ENCODE measurements at places on chromosomes 7 and 10. TPM values are rescaled to one million over a fixed set of nuclear protein-coding genes. Genes with fewer than 3 reads are reported as not detected.

HIBADH gene
- 63.1 TPM for total RNA-seq

CRYGN gene
- not detected for total RNA-seq

CRPPA gene
- total RNA-seq = 4.3 TPM

PMPCB gene
- 63.8 TPM for total RNA-seq

HOXA6 gene
- not detected for total RNA-seq

CACNB2 gene
- 158 TPM for total RNA-seq

FAM131B gene
- 0.31 TPM for total RNA-seq

WDFY4 gene
- 5.1 TPM for total RNA-seq

DLG5 gene
- 52.0 TPM for total RNA-seq

SOSTDC1 gene
- 0.87 TPM for total RNA-seq

CLRN3 gene
- not detected for total RNA-seq

DEPP1 gene
- total RNA-seq = 52.9 TPM

DNA sequence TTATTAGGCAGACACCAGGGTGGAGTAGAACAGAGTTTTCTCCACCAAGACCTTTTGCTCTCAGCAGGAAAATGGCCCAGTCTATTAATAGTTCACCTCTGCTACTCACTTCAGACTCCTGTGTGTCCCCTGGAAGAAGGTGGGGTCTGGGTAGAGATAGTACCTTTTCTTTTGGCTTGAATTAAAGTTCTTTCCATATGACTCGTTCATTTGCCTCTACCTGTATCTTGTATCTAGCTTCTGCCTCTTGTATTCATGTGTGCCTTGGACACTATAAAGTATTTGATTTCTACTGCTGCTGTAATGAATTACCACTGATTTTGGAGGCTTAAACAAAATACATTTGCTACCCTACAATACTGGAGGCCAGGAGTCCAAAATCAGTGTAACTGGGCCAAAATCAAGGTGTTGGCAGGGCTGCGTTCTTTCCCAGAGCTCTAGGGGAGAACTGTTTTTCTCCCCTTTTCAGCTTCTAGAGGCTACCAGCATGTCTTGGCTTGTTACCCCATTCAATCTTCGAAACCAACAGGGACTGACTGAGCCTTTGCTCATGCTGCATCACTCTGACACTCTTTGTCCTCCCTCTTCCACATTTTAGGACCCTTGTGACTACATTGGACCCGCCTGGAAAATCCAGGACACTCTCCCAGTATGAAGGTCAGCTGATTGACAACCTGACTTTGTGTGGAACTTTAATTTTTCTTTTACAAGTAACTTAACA is 155.6 kb upstream of the PRSS58 start:
- ATAC-seq = no peak

DNA sequence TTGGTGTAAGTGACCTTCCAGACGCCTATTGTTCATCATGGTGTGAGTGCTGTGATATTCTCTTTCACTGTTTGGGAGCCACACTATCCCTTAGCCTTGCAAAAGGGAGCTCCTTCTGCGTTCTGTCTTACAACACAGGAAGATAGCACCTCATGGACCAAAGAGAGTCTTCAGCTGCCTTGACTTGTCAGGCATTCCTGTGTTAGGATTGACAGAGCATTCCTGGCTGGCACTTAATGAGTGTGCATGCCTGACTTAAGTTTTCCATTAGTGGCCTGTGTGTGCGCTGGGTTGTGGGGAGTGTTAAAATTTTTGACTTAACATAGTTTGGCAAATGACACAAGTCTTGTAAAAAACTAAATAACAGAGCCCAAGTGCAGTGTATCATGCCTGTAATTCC is 21.9 kb upstream of the MSRB2 start:
- ATAC-seq = no peak

DNA sequence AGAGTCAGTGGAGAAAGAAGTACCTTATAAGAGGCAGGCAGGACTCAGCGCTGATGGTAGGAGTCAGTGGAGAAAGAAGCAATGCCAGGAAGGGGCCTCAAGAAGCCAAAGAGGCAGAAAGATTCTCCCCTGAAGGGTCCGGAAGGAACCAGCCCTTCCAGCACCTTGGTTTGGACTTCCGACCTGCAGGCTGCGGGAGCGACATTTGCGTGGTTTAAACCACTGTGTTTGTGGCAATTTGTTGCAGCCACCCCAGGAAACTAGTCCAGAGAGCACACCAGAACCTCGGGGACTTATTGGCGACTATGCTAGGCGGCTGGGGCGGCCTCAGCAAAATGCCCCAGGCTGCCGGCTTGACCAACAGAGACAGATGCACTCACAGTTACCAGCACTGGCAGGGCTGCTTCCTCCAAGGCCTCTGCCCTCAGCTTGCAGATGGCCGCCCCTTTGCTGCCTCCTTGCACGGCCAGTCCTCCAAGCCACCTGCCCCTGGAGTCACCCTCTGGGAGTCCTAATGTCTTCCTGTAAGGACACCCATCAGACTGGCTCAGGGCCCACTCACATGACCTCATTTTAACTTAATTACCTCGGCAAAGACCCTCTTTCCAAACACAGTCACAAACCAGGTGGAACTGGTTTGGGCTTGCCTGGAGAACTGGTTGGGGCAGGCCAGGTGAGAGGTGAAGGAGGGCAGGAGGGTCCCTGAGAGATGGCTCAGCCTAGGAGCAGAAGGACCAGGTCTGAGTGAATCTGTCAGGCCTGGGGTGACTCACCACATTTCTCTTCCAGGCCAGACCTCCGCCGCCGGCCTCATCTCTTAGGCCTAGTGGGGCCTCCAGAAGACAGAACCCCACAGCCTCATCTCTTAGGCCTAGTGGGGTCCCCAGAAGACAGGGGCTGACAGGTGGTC is 26.1 kb downstream of the CALML3 start:
- no peak for ATAC-seq

DNA sequence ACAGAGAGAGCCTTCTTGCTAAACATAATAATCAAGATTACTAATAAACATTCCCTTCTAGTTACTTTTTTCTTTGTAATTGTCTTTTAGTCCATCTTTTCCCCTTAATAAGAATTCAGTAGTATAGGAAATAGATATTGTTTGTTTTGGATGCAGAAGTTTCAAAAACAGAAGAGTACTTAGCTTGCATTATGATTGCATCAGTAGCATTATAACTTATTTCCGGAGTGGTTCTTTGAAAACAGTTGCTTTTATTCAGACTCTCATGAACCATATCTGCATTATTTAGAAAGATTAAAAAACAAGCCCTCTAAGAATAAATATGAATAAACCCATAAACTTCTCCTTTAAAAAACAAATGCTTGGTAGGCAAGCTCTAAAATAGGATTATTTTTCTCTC is 34.0 kb upstream of the DKK1 start:
- no peak for ATAC-seq

- ATAC-seq = no peak
These were observed 41.3 kb downstream of the CUBN start for GRCh38 chr10:17088118-17088806.

- ATAC-seq = no peak
These were observed 59.5 kb upstream of the NPTX2 start for GRCh38 chr7:98557538-98558031.

DNA sequence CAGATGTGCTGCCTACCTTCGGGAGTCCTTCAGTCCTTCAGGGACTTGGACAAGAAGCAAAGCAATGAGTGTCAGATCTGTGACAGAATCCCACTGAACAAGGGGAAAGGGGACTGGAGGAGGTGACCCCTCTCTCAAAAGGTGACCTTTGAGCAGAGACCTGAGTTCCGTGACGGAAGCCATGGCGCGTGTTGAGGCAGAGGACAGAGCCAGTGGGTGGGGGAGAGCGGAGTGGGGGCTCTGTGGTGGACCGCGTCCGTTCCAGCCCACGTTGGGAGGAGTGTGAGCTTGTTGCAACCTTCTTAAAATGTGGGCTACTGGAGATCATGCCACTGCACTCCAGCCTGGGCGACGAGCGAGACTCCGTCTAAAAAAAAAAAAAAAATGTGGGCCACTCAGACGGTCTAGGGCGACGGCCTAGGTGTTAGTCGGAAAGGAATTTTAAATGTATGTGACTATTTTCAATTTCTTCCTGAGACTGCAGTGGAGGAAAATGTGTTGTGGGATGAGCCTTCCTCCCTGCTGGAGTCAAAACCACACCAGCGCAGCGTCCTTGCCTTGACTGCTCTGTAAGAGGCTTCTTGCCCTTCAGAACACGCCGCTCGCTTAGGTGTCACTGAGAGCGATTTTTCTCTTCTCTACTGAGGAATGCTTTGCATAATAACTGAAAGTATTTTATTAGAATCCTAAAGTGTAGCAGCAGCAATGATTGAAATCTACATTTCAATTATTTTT is 272.7 kb downstream of the CELF2 start:
- ATAC-seq = no peak

GRCh38 chr7:70143075-70144044 is 545.1 kb downstream of the AUTS2 start:
- peak; percentile 50 for ATAC-seq

DNA sequence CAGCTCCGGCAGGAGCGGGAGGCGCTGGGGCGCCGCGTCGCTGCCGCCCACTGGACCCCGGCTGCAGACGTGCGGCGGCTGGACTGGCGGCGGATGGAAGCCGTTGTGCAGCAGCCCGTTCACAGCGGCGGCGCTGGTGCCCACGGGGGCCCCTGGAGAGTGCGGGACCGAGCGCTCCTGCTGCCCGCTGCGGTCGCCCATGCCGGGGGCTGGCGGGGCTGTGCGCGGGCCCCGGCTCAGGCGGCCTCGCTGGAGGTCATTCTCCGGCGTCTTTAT is 413 bp downstream of the PANK1 start:
- peak; percentile 34 for ATAC-seq

DNA sequence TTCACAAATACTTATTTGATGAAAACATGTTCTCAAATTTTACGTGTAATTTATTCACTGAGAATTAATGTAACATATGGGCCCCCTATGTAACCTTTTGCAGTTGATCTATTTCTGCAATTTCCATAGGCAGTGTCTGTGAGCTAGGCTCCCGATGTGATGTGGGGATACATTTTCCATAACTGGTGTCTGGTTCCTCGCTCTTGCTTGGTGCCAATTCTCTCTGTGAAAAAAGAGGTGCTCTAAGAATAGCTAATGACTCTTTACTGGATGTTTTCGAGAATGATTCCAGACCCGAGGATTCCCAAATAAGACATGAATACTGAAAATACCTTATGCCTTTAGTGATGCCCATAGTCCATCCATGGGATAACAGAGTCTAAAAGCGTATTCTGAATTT is 286.7 kb upstream of the FZD8 start:
- no peak for ATAC-seq

DNA sequence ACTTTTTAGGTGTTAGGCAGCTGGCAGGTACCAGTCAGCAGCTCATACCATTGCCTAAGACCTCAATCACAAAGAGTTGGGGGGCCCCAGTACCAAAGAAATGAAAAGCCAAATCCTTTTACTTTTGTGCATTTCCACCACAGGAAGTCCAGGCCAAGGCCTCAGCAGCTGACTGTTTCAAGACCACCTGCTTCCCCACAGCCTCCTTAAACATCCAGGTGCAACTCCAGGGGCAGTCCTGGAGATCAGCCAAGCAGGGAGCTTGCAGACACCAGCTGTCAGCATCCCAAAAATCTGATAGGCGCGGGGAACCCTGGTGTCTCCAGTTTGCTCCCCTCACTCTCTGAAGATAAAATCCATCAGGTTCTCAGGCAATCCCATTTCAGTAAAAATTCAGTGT is 91.5 kb upstream of the EFCAB10 start:
- no peak for ATAC-seq

- no peak for ATAC-seq
These were observed 12.7 kb downstream of the FZD1 start for GRCh38 chr7:91276909-91277308.

GRCh38 chr7:69654381-69654780 is 56.1 kb downstream of the AUTS2 start:
- ATAC-seq = peak; percentile 76

DNA sequence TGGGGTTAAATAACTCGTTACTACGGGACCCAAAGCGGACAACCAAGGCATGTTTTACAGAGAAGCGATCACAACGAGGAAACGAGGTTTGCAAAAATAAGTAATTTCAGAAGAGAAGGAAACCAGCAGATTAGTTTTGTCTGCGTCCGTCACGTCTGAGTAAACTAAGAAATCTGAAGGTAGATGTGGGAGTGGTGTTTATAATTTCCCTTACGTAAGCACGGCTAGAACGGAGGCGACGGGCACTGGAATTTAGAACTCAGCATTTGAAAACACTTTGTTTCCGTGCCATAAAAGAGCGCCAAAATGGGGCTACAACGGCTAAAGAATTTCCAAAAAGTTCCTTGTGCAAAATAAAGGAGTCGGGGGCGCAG is 718 bp upstream of the UMAD1 start:
- no peak for ATAC-seq

DNA sequence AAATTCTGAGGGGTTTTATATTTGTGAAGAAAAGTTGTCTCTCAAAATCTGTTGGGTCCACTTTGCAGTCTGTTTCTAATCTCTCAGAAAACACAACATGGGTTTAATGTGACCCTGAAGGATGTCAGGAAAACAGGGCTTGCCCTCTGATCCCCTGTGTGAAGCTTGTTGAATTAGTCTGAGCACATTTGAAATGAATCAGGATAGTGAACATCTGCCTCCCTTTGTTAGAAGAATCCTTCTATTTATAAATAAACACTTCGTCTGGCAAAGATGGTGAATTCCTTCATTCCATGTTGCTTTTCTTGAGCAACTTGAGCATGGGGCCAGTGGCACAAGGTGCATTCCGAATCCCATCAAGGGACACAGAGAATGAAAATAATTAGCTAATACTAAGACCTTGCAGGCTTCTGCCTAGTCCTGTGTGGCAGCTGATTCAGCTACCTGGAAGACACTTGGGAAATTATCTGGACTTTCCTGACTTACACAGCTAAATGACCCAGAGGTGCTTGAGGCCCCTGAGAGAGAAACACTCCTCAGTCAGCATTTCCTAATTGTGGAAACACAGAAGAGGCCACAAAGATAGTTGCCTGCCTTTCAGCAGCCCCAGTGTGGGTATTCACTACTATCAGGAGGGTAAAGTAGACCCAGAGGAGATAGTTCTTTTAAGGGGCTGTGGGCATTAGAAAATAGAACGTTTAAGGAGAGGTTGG is 305.5 kb downstream of the C7orf25 start:
- peak; percentile 57 for ATAC-seq

DNA sequence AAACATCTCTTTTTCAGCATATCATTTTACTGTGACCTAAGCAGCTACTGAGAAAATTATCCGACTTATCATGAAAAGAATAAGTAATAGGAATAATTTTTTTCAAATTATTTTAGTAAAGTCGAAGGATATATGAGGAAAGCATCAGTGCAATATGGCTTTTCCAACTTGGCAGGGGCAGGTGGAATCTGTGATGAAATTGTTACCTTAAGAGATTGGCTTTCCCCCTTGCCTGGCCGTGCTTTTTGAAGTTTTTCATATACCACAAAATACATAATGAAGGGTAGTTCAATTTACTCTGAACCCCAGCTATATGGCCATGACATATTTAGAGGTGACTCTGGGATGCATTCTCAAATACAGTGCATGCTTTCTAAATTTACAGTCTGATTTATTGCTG is 87.2 kb upstream of the MKX start:
- no peak for ATAC-seq

DNA sequence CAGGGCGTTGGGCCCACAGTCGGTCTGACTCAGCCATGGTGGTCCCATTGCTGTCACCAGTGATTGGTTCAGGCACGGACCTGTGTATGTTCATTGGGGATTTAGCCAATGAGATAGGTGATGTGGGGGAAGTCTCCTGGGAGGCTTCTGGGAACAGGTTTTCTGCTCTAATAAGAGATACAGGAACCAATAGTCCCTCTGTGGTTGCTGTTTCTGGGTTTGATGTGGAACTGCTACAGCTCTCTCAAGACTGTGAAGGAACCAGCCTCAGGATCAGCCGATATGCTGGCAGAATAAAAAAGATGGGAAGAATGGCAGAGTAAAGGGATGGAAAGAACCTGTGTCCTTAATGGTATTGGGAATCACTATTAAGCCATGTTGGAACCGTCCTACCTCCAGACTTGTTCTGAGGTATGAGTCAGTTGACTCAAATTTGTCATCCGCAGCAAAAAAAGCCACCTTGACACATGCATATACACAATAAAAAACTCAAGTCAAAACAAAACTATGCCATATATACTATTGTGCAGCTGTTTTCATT is 70.6 kb downstream of the MCMBP start:
- ATAC-seq = no peak
